ENCODE measurements at places on chromosomes 5 and 9.

DNA sequence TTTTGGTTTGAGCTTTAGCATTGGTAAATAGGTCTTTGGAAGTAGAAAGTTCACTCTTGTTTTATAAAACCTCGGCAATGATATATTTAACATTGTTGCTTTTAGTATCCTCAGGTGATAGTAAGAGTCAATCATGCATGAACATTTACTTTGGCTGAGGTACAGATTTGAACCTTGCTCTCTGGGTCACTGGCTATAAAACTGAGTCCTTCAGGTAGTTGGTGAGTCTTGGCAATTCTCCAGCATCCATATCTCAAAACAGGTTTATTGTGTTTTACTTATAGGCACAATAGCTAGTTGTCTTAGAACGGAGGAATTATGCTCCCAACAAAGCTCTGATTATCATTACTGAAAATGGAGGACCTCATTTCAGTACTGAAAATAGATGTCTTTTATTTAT lies 75.1 kb downstream of the MAT2B start:
- no peak for DNase-seq

- no peak for DNase-seq
Measured at GRCh38 chr9:98701576-98701975, 7.2 kb downstream of the GABBR2 start.

- DNase-seq, result no peak
Measured at GRCh38 chr9:28207657-28208056, 634.4 kb upstream of the C9orf72 start.

DNA sequence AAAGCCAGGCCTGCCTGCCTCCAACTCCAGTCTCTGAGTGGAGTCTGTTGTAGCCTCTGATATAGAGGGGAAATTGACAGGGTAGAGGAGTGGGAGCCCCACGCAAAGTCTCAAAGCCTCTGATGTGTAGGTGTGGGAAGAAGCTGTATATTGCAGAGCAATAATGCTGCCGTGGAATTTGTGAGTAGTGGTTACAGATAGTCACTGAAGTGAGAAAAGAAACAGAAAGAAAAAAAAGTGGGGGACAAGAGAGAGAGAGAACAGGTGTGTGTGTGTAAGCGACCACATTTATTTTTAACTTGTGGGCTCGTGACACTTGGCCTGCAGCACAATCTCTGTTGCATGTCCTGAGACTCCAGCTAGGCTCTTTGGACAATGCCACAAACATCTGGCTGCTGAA lies 227.8 kb downstream of the NSG2 start:
- no peak for DNase-seq

GRCh38 chr9:32627394-32627954 lies 8.0 kb downstream of the TAF1L start:
- DNase-seq, result no peak

- DNase-seq, result no peak
Measured at GRCh38 chr5:10932426-10932825, 171.4 kb upstream of the DAP start.

GRCh38 chr5:172223901-172224873 lies 30.2 kb downstream of the EFCAB9 start:
- no peak for DNase-seq

DNA sequence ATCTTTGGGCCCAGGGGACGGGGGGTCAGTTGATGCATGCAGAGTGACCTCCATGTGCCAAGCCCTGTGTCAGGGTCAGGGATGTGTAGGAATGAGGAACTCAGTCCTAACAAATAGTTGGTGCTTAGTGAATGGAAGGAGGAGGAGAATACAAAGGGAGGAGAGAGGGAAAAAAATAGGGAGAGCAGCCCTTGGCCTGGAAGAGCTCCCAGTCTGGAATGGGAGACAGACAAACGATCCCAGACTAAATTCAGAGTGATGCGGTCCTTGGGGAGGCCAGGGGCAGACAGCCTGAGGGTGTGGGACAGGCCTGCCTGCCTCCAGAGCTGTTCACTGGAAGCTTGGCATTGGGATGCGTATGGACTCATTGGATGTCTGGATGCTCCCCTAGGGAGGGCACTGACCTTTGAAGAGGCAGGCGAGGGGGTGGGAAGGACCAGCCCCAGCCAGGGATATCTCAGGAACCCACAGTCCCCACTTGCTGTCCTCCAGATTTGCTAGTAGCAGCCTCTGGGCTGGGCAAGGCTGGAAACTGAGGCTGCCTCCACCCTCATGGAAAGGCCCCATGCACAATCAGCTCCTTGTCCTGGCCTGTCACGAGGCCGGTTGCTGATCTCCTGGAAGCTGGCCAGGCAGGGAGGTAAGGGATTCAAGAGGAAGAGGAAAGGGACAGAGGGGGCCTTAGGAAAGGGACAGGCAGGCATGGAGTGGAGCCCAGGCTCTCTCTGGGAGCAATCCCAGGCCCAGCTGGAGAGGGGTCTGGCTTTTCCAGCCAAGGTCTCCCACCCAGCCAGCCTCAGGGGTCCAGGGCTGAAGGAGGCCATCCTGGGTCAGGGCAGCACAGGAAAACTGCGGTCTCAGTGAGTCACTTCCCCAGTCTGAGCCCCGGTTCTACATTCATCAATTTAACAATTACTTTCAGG lies 69.0 kb upstream of the GGTA1 start:
- DNase-seq, result no peak

GRCh38 chr9:89382026-89382986 lies 64.0 kb downstream of the SECISBP2 start:
- no peak for DNase-seq

GRCh38 chr9:81656004-81656403 lies 33.3 kb downstream of the TLE1 start:
- DNase-seq, result no peak

GRCh38 chr9:36839131-36839885 lies 194.8 kb downstream of the PAX5 start:
- DNase-seq, result no peak

GRCh38 chr5:150599917-150600511 lies 40.4 kb upstream of the SYNPO start:
- no peak for DNase-seq

DNA sequence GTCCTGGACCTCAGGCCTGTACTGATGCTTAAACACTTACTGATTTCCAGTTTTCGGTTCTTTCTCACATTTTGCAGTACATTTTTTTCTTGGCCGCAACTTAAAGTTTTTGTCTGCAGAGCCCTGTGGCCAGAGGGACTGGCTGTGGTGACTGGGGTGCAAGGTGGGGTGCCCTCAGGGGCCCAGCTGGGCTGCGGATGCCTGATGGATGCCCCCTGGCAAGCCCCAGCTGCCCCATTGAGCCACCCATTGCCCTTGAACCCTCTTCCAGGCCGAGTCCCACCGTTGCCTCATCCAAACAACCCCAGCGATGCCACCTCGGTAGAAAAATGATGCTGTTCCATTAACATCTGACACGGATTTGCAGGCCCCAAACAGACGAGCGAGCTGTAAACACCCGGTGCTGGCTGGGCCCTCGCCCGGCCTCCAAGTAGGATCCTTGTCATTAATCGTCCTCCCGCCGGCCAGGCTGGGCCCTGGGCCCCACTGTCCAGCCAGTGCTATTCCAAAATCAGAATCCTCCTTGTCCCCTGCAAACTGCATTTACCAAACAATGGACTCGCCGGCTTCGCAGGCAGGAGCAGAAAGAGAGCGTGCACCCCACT lies 107.9 kb downstream of the PHF2 start:
- DNase-seq, result no peak

DNA sequence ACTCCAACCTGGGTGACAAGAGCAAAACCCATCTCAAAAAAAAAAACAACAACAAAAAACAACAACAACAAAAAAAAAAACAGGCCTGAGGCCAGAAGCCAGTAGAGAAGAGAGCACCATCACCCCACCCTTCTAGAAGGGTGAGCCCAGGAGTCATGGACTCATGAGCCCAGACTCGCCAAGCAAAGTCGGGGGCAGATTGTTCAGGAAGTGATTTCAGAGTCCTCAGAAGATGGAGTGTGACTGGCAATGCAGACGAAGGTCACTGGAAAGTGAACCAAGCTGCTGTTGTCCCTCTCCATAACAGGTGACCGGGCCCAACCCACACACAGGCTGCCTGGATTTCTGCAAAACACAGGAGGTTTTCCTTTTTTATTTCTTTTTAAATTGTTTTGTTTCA lies 9.0 kb upstream of the WDR38 start:
- DNase-seq, result no peak

All from activated CD4-positive, CD25-positive, alpha-beta regulatory T cell (primary cell).